ENCODE measurements at places on chromosomes 1 and 21. TPM values are rescaled to one million over a fixed set of nuclear protein-coding genes. Genes with fewer than 3 reads are reported as not detected.

Gene FAM43B
- total RNA-seq = 5.2 TPM

Gene RNU1-2
- total RNA-seq = not detected

Gene OLFML2B
- 0.61 TPM for total RNA-seq

Gene GBP2
- total RNA-seq = 0.98 TPM

Gene JAK1
- 189 TPM for total RNA-seq

Gene PGLYRP4
- not detected for total RNA-seq

Gene STYXL2
- total RNA-seq = not detected

Gene C1QB
- total RNA-seq = not detected

Gene PBX1
- 15.9 TPM for total RNA-seq

Gene SPATA17
- total RNA-seq = 2.1 TPM

Gene WNT3A
- total RNA-seq = not detected

Gene RAB25
- total RNA-seq = not detected

Gene CDC14A
- total RNA-seq = 1.9 TPM

Gene RHD
- total RNA-seq = not detected
